Brain (organoid and tissue), 16 donors: ENCODE measurements at places on chromosomes 1 and 21. TPM values are rescaled to one million over a fixed set of nuclear protein-coding genes. Genes with fewer than 3 reads are reported as not detected.

BEND5 gene
- polyA plus RNA-seq, result 26.4 TPM

CELA3B gene
- not detected for polyA plus RNA-seq

CD1B gene
- polyA plus RNA-seq, result not detected

PRR9 gene
- not detected for polyA plus RNA-seq

ARTN gene
- 1.2 TPM for polyA plus RNA-seq

PTPN14 gene
- 2.0 TPM for polyA plus RNA-seq

SLC2A5 gene
- 1.3 TPM for polyA plus RNA-seq

VASH2 gene
- polyA plus RNA-seq, result 3.6 TPM

RXFP4 gene
- polyA plus RNA-seq, result not detected

OR2G6 gene
- polyA plus RNA-seq, result not detected

COL18A1 gene
- 31.5 TPM for polyA plus RNA-seq

OLIG2 gene
- 33.3 TPM for polyA plus RNA-seq

FCRL1 gene
- polyA plus RNA-seq, result not detected

TMEM35B gene
- polyA plus RNA-seq, result 18.5 TPM

FAM151A gene
- not detected for polyA plus RNA-seq

GUCA2A gene
- polyA plus RNA-seq, result not detected

ENSA gene
- polyA plus RNA-seq, result 332 TPM
